Progenitor cell of endocrine pancreas (in vitro differentiated cells): ENCODE measurements at places on chromosomes 2 and 18.

- DNase-seq: no peak
Measured at GRCh38 chr2:235381261-235381912, 112.5 kb upstream of the AGAP1 start.

DNA sequence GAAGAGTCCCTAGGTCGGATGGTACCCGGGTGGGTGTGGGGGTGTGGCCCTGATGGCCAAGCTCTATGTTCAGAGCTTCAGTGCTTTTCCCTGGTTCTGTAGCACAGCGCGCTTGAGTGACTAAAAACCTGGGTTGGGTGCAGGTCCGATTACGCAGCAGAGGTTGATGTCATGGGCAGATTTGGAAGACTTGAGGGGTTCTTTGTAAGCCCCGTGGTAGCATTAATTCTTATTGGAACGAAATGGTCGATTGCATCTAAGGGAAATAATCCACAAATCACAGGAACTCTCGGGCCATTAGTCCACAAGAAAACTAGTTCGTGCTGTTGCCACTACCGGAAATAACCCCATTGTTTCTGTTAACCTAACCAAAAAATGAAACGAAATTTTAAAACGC is 9.0 kb downstream of the HOXD8 start:
- DNase-seq: no peak

- no peak for DNase-seq
Measured at GRCh38 chr2:40452786-40453185, 896 bp upstream of the SLC8A1 start.

GRCh38 chr2:106012591-106013347 is 181.3 kb downstream of the UXS1 start:
- no peak for DNase-seq

DNA sequence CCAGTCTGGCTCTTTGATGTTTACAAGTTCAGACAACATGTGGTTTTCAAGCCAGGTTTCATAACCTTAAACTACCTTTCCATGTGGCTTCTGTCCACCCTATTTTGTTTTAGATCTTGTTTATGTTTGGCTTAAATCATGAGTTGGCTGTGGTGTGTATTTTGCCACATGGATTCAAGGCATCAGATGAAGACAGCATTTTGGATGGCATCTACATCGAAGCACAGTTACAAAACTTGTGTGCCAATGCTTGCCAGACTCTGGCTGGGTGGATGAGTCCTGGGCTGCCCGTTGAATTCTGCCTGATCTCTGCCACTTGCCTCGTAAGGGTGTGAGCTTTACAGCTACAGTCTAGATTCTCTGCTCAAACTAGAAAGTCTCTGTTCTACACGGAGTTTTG is 335.3 kb downstream of the MYCN start:
- DNase-seq: no peak

- DNase-seq: no peak
Measured at GRCh38 chr2:60861736-60862135, 19.6 kb upstream of the REL start.

- DNase-seq: no peak
Measured at GRCh38 chr2:42905341-42906110, 113.1 kb upstream of the HAAO start.

DNA sequence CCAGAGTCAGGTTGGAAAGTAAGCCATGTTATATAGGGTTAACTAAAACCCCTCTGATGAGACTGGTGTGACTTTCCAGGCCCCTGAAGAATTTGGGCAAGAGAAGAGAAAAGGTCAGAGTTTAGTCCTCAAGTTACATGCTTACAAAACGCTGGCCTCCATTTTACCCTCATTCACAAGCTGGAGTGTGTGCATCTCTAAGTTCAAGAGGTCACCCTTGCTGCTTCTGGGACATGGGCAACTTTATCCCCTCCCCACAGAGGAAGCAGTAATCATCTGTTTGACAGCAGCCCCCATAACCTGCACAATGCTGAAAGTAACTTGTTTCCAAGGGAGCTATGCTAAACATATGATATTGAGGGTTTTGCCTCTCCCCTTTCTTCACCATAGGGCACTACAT is 85.2 kb upstream of the CCDC195 start:
- DNase-seq: no peak

DNA sequence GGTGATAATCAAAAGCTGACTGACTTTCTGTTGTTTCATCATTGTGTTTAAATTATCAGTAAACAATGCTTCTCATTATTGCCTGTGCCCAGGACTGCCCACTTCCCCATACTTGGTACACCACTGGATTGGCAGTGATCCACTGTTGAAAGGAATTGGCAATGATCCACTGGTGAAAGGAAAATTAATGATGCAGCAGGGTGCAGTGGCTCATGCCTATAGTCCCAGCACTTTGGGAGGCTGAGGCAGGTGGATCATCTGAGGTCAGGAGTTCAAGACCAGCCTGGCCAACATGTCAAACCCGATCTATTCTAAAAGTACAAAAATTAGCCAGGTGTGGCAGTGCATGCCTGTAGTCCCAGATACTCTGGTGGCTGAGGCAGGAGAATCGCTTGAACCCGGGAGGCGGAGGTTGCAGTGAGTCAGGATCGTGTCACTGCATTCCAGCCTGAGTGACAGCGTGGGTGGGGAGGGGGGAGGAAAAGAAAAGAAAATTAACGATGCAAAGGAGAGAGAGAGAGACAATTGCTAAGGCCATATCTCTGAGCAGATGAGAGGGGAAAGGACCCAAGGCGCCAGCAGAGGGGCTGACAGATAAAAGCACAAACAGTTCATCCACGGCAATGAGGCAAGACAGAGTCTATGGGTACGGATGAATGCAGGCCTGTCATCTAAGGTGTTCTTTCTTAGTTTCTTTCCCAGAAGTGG is 10.2 kb upstream of the GTF2A1L start:
- no peak for DNase-seq

GRCh38 chr18:10095356-10095755 is 181.5 kb downstream of the VAPA start:
- DNase-seq: no peak

DNA sequence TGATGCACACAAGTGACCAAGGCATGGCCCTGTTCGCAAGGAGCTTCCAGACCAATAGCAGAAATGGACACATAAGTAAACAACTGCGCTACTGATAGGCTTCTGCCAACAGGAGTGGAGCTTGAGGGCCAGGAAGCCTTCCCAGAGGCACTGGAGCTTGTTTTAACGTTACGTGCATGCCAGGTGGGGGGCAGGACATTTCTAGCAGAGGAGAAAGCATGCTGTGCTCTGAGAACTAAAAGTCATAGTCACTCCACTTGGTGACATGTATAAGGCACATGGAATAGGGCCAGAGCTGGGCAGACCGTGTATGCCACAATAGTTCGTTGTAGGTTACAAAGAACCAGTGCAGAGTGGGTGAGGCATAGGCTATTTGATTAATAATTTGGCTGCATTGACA is 184.2 kb downstream of the NEDD4L start:
- no peak for DNase-seq

- no peak for DNase-seq
Measured at GRCh38 chr2:172153757-172154156, 51.1 kb upstream of the DLX2 start.

- no peak for DNase-seq
Measured at GRCh38 chr2:139805441-139805840, 1025.3 kb upstream of the NXPH2 start.

- no peak for DNase-seq
Measured at GRCh38 chr2:100833331-100833730, 13.4 kb downstream of the NPAS2 start.

- no peak for DNase-seq
Measured at GRCh38 chr2:129379411-129379810, 600.1 kb upstream of the RAB6C start.

DNA sequence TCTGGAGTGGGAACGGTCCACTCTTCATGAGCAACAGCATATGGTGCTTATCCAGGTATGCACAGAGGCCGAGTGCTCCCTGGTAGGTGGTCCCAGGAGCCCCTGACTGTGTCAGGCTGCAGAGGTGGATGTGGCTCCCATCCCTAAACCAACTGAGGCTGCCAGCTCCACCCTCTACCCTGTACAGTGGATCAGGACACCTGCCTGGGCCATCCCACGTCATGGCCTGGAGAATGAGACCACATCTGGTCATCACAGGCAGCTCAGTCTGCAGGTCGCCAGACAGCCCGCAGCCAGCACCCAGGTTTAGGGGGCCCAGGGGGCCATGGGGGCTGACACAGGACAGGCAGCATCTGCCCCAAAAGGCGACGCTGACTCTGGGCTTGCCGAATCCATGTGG is 100.3 kb upstream of the TMEM18 start:
- no peak for DNase-seq

DNA sequence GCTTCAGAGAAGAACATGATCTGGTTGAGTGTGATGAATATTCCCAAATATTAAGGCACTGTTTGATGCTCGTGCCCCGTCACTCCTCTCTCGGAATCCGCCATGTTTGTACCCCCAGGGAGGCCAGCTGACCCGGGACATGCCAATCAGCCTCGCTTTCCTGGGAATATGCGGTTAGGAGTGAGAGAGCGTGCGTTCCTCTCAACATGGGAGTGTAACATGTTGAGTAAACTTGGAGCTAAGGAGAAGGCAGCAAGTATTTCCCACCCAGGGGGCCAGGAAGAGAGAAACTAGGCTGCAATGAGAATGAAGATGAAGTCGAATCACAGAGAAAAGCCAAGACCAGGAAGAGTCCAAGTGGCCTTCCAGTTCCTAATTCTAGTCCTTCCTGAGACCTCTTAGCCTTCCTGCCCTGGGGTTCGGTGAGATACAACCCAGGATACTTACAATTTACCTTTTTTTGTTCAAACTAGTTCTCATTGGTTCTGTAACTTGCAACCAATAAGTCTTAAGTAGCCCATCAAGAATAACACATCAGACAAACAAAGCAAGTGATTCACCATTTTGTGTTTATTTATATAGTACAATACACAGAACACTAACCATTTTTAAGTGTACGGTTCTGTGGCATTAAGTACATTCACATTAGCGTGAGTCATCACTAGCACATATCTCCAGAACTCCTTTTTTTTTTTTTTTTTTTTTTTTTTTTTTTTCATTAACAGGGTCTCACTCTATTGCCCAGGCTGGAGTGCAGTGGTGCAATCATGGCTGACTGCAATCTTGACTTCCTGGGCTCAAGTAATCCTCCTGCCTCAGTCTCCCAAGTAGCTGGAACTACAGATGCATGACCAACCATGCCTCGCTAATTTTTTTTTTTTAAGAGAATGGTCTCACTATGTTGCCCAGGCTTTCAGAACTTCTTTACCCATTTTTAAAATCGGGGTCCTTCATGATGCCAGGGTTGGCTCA is 36.4 kb upstream of the SLC1A4 start:
- DNase-seq: no peak

DNA sequence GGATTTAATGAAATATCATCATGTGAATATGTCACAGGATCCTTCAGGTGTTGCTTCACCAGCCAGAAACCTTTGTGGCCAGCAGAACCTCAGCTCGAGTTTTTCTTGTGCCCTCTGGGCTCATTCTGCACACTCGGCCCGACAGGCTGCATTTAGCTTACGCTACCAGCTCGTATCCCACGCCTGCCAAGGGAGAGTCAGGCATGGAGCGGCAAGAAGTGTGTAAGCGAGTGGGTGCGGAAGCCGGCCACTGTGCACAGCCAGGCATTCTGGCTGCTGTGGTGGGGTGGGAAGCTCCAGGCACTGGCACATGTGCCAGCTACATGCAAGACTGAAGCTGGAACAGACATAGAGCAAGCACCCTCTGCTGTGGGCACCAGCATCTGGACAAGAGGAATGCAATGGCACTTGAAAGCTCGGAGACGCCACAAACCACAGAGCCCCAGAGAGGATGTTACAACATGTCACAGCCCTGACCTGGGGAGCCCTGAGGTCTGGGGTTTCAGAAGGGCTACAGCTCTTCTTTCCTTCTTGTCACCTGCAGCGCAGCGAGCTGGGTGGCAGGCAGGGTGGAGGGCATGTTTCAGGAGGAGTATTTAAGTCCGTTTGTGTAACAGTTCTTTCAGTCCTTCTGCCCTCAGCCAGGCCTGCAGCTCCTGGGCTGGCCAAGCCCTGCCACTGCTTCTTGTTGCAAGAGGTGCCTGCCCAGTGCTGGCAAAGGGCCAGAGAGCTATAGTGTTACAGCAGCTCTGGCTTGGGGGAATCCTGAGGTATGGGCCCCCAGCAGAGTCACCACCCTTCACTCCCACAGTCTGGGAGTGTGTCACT is 257.3 kb upstream of the HNMT start:
- DNase-seq: no peak

DNA sequence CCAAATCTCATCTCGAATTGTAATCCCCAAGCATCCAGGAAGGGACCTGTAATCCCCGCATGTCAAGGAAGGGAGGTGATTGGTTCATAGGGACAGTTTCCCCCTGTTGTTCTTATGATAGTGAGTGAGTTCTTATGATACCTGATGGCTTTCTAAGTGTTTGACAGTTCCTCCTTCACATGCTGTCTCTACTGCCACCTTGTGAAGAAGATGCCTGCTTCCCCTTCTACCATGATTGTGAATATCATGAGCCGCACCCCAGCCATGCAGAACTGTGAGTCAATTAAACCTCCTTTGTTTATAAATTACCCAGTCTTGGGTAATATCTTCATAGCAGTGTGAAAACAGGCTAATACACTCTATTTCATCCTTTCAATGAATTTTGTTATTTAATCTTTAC is 446.7 kb downstream of the RNF144A start:
- DNase-seq: no peak

DNA sequence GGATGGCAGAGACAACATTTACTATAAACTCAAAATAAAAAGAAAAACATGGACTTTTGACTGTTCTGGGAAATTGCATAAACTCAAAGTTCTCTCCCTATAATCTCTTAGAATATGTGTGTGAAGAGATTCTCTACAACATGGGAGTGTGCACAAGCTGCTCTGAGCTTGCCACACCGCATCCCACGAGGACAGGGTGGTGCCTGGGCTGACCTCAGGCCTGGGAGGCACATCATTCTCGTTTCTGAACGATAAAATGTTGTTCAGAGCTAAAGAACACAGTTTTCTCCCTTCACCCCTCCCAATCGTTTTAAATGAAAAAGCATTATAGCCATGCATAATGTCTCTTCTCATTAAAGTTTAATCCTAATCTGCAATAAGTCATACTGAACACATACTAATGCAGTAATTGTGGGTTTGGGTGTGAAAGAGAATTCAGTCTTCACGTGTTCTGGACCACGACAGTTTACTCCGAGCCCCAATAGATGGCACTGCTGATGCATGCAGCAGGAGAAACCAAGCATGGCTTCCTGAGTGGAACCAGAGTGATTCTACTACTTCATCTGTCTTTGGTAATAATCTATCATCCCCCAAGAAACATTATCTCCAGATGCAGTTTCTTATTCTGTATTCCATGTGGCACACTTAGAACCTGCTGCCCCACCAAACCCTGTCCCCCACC is 46.9 kb upstream of the LAMA1 start:
- no peak for DNase-seq

GRCh38 chr2:7703048-7703447 is 785.8 kb downstream of the RNF144A start:
- no peak for DNase-seq

GRCh38 chr18:9985641-9986040 is 71.8 kb downstream of the VAPA start:
- DNase-seq: no peak

GRCh38 chr18:28366676-28367075 is 189.7 kb upstream of the CDH2 start:
- DNase-seq: no peak
